ENCODE measurements at places on chromosomes 6 and 20.

DNA sequence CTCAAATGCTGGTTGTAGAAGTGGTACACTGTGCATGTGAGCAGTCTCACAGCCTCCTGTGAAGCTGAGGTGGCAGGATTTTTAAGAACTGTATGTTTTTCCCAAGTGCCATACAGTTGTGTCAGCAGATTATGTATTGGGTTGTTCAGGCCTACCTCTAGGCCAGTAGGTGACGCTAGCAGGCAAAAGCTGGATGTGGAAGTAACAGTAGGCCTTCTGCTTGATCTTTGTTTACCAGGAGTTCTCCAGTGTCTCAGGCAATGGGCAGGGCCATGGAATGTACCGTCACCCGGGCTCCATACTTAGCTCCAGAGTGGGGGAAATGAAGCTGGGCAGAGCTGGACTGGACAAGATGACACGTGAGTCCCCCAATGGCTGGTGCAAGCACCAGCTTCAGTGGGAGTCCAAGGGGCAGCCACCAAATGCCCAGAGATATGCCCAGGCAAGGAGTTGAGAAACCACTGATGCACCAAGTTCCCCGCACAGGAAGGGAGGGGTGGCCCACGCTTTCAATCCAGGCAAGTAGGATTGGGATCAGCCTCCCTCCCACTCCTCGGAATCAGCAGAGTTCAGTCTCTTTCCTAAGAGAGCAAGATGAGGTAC lies 289.7 kb downstream of the HTR1B start:
- no peak for DNase-seq

GRCh38 chr20:20568604-20569205 lies 143.7 kb downstream of the RALGAPA2 start:
- peak; percentile 71 for DNase-seq

DNA sequence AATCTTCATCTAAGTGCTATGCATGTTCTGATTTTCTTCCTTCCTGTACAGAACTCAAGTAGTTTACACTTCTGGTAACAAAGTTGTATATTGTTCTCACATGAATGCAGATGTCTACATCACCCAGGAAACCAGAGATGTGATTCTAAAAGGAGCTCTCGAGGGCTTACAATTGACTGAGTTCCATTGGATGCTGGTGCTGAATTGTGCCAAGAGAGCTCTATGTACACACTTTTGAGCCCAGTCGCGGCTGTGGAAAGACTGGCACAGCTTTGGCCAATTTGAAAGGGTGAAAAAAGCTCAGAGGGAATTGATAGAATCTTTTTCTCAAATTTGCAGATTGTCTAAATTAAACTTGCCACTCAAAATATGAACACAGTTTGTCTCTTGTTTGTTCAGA lies 340.7 kb downstream of the LMBRD1 start:
- DNase-seq: no peak

- DNase-seq: no peak
These were observed 27.5 kb downstream of the HLA-F start for GRCh38 chr6:29750709-29751108.

GRCh38 chr6:56962441-56962840 lies 7.5 kb downstream of the BEND6 start:
- peak; percentile 16 for DNase-seq

DNA sequence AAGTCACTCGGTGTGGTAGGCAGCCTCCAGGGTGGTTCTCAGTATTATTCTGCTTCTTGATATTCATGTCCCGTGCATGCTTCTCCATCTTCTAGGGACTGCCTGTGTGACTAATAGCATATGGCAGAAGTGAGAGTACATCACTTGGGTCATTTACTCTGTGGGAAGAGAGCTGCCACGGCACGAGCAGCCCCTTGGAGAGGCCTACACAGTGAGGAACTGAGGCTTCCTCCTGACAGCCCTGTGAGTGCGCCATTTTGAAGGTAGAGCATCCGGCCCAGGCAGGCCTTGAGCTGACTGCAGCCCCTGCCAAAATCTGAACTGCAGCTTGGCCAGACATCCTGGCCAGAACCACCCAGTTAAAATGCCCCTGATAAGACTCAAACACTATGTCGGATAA lies 17.3 kb upstream of the MCUR1 start:
- DNase-seq: no peak

- no peak for DNase-seq
These were observed 39.5 kb upstream of the PCMTD2 start for GRCh38 chr20:64216036-64216435.

GRCh38 chr6:153117986-153118879 lies 12.8 kb downstream of the RGS17 start:
- DNase-seq: no peak

DNA sequence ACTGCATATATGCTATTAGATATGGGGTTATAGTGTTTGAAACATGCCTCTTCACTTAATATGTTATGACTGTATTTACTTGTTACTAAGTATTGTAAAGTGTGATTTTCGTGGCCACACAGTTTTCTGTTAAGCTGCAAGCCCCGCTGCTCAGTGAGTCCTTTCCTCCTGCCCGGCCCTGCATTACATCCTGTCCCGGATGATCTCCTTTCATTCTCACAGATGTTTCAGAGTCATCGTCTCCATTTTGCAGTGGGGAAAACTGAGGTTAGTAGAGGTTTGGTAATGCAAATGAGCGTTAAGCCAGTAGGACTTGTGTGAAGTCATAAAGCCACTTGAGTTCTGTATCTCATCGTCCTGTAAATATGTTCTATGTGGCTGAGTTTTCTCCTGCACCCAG lies 155.5 kb downstream of the CFAP61 start:
- DNase-seq: no peak

GRCh38 chr20:62755817-62756724 lies 40.2 kb upstream of the MRGBP start:
- DNase-seq: no peak

- no peak for DNase-seq
These were observed 192.7 kb upstream of the NOX3 start for GRCh38 chr6:155648301-155648700.

DNA sequence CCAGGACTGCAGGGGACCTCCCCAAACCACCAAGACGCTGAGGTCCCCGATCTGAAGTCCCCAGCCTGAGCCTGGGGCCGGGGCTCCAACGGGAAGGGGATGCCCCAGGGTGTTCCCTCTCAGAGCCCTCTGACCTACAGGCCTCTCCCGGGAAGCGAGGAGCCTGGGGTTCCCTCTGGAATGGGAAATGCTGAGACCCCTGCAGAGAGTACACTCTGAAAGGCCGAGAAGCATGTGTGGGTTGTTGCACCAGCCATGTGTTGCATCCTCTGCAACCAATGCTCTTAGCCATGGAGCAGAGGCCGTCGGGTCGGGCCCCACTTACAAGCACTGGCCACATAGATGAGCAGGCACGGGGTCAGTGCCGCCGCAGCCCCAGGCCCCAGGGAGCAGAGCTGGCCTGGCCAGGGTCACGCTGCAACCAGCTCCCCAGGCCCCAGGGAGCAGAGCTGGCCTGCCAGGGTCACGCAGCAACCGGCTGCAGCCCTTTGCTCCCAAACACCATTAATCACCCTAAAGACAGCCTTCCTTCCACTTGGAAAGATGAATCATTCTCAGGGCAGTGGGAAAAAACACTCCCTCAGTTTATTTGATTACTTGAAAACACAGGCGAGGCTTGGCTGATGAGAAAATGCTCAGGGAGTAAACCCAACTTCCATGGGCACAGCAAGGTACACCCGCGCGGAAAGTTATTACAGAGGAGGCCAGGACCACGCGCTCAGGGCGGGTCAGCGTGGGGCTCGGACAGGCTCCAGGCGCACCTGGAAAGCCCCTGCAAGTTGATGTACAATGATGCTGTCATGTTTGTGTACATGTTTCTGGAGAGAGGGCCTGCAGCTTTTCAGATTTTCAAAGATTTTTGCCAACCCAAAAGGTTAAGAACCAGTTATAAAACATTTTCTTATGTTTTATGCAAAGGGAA lies 78.0 kb upstream of the AFDN start:
- no peak for DNase-seq

DNA sequence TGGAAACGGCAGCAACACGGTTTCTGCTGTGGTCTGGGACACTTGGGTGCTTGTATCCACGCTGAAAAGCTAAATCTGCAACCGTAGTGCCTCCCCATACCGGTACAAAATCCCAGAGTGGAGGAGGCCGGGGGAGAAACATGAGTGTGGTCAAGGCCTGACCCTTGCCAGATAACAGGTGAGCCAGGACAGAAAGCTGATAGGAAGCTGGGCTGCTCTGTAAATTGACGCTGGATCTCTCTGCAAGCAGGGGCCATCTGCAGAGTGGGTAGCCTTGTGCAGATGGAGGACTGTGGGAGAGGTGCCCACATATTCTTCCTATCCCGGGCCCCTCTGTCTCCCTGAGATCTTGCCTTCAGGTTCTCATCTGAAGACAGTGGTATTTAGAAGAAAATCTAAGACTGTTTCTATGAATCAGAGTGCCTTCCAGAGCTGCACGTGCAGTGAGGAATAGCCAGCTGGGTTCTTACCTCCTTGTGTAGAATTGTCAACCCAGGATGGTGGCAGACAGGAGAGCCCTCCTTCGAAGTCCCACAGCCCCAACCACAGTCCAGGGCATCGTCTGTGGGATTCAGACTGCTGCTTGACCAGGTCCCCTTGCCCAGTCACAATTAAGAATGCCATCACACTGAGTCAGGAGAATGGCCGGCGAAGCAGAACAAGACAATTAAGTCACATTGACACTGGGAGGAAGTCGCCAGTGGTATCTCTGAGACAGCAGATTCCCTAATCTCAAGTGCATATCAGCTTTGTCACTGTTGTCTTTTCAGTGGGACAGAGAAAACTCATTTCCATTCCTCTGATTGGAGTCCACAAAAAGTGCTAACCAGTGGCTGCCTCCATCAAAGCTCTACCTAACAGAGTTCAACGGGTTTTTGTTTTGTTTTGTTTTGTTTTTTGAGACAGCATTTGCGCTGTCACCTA lies 100.0 kb upstream of the RIPOR2 start:
- no peak for DNase-seq
